Activated CD4-positive, alpha-beta T cell treated with anti-CD3 and anti-CD28 coated beads, Interleukin-2, amount 50 U/mL, for 48 hours (primary cell): ENCODE measurements at places on chromosomes 1 and 21.

DNA sequence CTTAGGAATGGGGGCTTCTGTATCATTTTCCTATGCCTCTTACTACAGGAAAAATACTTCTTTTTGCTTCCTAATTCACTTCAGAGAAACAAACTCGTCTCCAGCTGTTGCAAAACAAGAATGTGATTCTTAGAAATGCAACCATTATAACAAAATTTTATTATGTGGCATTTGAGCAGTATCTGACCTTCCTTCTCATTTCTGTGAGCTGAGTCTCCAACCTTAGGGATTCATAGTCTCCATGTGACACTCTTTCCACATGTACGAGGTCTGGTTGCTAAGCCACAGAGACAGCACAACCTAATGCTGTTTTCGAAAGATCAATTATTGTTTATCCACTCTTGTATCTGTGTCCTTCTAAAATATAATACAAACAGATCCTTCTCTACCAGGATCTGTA lies 75.3 kb upstream of the RGS4 start:
- no peak for DNase-seq

DNA sequence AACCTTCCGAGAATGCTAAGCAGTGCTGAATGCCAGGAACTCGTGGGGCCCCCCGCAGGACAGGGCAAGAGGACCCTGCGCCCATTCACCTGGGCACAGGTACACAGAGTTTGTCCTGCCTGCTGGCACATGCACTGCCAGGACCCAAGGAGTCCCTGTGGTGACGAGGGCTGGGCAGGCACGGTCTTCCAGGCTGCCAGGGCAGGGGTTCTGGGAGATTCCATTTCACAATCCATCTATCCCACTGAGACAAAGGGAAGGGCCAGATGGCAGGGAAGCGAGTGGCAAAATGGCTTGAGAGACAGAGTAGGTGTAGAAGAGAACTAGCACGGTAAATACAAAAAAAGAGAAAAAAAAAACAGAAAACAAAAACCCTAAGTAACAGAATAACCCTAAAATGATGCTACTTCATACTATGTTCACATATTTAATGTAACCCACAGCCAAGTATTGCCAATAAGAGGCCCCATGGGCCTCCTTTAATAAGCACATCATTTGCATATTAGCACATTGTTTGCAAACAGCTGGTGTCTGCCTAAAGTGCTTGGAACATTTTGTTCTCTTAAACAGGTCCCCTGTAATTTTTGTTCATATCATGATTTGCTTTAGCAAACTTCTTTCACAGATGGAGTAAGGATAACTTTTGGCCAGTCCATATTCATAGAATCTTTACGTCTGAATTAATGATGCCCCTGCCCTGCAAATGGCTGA lies 83.8 kb downstream of the STUM start:
- DNase-seq, result no peak

DNA sequence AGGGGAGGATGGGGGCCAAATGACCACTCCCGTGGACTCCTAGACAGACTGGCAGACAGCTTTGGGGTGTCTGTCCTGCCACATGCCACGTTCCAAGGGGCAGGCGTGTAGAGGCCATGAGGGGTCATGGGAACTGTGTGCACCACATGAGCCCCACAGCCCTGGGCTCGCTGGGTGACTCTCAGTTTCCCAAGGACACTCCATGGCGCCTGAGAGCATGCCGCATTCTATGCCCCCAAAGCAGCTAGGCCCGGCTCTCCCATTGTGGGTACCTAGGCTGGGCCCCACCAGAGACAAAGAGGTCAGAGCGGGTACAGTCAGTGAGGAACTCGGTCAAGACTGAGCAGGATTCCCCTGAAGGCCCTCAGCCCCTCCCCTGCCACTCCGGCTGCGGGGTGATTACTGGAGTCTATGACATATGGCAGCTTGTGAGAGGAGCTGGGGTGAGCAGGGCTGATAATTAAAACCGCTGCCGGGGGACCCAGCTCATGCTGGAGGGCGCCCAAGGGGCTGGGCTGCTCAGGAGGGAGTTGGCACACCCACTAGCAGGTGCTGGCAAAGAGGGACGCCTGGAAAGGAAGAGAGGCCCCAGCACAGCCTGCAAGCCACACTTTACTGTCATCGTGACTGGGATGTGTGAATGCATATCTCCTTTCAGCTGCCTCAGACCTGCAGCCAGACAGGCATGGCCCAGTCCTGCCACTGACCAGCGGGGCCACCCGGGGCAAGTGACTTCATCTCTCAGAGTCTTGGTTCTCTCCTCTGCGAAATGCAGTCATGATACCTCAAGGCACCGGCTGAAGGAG lies 8.4 kb downstream of the LRP8 start:
- DNase-seq, result no peak

DNA sequence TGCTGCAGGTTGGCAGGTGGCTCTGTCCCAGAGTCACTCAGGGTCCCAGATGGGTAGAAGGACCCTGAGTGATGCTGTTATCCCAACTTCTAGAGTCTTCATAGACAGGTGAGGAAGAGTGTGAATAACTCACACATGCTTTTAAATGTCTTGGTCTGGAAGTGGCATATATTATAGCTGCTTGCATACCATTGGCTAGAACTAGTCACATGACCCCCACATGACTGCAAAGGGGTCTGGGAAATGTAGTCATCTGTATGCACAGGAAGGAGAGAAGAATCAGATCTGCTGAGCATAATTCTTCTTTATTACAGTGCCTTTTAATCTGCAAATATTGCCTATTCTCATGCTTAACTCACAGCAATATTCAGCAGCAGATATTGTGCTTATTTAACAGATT lies 28.2 kb upstream of the KLHDC7A start:
- no peak for DNase-seq

GRCh38 chr1:239924741-239925350 lies 166.8 kb upstream of the FMN2 start:
- DNase-seq, result no peak

DNA sequence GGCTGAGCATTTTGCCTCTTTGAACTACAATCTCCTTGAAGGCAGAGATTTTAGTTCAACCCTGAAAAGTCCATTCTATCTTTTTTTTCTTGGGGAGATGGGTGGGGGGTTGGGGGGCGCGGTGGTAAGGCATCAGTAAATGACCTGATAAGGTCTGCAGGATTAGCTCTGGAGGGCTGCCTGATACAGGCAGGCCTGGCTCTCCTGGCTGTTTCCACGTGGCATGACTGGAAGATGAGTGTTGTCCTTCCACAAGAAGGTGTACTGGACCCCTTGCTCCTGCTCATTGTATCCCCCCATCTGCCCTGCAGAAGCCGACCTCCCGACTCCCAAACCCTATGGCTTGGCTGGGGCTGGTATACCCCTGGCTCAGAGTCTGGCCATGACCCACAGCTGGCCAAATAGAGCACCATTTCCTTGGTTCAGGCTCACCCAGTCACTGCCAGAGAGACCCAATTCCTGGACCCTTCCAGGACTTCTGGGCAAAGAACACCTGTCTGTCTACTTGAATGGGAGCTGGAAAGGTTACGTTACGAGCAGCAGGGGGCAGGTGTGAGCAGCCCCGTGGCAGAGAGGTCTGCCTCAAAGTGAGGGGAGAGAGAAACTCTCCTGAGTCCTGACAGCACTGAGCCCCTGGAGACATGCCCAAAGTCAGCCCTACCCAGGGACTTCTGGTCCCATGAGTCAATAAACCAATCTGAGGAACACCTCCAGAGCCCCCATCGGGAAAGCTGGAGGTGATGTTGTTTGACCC lies 17.0 kb downstream of the DHRS3 start:
- DNase-seq, result peak; percentile 63

GRCh38 chr1:14844923-14845617 lies 246.6 kb downstream of the KAZN start:
- DNase-seq, result no peak

DNA sequence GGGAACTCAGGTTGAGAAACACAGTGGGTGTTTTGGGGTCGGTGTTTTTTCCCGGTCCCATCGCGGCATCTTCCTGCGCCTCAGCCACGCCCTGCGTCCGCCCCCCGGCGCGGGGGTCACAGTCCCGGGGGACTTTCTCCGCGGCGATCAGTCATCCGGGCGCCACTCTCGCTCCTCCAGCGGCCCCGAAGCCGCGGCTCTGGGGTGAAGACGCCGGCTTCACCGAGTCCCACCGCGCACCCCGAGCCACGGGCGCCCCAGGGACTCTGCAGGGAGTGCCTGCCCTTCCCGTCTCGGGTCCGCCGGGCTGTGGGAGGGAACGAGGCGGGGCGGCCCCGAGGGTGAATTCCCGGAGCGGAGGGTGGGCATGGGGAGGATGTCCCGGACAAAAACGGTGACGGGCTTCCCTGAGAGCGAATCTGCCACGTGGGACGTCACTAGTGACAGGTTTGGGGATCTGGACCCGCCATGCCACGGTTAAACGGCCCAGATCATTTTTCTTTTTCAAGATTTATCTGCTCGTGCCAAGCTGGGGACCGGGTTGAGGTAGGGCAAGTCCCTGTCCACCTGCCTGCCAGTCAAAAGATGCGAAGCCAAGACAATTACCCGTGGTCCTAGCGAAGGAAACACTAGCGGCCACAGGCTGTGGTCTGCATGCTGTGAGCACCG lies 717 bp upstream of the BATF3 start:
- DNase-seq, result peak; percentile 77
